ENCODE measurements at places on chromosomes 13 and 19.

GRCh38 chr13:70816853-70817252, 708.6 kb upstream of the KLHL1 start:
- no peak for DNase-seq

DNA sequence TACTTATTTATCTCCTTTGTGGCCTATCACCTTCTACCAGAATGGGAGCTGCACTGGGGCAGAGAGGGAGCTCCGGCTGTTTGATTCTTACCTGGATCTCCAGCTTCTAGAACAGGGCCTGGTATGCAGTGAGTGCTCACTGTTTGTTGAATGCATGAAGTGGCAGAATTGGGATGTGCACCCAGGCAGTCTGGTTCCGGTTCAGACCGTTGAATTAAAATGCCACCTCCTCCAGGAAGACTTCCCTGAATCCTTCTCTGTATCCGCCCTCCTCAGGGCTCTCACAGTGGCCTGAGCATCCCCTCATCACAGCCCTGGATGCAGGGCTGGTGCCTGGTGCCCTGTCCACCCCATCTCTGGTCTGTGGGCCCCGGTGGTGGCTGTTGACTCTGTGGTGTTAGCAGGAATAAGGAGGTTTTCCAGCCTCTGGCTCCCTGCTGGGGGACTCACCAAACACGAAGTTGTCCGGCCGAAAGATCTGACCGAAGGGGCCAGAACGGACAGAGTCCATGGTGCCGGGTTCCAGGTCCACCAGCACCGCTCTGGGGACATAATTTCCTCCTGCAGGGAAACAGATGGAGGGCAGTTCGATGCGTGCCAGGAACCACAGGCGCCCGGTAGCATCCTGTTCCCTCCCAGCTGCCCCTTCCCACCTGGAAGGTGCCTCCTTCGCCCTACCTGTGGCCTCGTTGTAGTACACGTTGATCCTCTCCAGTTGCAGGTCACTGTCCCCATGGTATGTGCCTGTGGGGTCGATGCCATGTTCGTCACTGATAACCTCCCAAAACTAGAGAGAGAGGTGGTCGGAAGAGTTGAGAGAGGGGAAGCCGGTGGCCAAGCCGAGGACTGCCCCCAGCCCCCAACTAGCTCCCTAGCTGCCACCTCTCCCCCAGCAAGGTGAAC, 1.0 kb downstream of the TUBB4A start:
- no peak for DNase-seq

DNA sequence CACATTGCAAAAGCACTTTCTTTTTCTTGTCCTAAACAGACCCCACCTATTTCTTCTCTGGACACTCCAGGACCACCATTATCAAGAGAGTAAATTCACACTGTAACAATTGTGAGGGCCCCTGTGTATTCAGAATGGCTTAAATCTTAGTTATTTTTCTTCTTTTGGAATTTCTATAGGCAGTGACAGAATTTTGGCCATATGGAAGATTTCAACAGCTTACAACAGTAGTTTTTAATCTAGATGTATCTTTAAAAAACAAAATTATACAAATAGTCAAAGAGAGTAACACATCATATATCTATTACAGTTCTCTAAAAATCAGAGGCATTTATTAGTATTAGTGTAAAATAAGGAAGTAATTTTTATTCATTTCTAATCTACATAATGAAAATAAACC, 482.1 kb downstream of the LIG4 start:
- no peak for DNase-seq

DNA sequence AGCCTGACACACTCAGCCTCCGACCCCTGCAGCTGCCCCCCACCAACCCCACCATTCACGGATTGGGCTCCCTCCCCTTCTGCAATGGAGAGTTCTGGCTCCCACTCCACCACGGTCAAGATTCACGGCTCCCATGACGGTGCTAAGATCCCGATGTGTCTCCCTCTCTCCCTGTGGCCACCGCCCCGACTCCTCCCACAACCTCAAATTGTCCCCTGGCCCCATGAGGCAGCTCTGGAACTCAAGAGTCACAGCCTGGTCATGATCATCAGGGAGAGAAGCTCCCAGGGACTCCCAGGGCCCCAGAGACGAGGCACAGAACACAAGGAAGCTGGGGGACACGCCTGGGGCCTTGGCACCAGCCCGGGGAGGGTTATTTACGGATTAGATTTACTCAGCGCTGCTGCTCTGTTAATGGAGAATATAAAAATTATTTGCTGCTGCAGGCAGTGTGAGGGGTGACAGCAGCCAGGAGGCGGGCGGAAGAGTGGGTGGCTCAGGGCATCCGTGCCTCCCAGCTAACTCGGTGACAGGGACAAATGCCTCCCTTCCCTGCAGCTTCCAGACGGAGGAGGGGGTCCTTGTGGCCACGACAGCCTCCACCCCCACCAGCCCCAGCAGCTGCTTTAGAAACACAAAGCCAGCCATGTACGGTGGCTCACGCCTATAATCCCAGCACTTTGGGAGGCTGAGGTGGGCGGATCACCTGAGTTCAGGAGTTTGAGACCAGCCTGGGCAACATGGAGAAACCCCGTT, 184.2 kb downstream of the PTPRS start:
- DNase-seq = no peak

DNA sequence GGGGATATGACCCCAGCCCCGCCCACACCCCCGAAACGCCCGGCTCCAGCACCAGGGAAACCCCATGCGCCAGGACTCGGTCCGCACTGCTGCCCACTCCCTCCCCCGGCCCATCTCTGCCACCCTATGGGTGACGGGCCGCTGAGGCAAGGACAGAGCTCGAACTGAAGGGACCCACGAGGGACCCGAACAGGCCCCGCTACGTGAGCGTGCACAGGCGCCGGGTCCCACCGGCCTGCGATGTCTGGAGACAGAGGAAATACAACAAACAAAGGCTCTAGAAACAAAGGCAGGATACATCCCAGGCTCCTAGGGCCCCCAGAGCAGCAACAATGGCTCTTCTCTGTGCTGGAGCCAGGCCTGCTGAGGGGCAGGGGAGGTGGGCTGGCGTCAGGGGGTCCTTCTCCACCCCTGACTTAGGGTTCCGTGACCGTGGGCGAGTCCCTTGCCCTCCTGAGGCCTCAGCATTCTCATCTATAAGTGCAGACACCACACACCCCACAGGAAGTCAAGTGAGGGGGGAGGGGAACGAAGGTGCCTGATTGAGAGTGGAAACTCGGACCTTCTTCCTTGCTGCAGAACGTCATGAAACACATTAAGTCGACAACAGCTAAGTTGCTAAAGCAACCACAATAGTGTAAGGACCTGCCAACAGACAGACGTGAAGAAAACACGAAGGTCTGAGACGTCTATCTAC, 3.1 kb downstream of the ABHD17A start:
- no peak for DNase-seq

DNA sequence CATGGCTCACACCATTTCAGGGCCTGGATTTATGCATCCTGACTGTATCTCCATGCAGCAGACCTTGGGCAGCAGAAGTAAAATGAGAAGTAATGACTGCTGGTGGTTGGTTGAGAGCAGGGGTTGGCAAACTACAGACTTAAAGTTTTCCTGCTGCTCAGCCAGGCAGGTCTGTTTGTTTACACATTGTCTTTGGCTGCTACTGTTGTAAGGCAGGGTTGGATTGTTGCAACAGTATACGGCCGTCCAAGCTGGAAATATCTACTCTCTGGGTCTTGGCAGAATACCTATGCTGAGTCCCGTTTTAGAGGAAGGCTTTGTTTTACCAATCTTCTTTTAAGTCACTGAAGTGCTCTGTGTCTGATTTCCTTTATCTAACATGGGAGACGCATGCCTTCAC, 13.5 kb downstream of the SNRNP70 start:
- DNase-seq = no peak

- DNase-seq = no peak
These were observed 4.7 kb downstream of the EPS8L1 start for GRCh38 chr19:55080121-55080967.

- DNase-seq = no peak
These were observed 15.7 kb upstream of the LDLR start for GRCh38 chr19:11073568-11073967.

GRCh38 chr19:13788991-13789390, 6.3 kb upstream of the ZSWIM4 start:
- no peak for DNase-seq

DNA sequence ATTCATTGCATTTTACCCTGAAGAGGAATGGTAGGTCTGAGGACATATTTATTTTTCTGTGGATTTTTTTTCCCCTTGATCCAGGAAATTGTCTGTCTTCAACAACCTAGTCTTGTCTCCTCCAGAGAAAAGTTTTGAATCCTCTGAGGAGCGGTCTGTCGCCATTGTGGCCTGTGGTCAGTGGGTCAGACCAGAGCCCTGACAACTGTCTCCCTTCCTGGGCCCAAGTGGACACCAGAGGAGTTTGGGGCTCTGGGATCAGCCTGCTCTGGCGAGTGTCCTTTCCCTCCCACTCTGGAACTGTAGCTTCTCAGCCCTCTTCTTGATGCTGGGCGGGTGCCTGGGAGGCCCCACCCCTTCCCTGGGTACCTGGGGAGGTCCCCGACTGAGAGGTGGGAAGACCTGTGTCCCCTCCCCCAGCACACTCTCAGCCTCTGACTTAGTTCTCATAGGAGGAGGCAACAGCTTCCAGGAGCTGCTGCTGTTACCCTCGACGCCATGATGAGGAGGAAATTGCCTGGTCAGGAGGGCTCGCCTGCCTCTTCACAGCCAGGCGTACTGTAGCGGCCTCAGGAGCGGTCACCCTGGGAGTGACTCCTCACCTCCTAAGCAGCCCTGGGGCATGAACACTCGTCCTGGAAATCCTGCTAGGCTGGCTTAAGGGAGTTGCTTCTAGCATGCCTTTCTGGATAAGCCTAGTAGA, 110.3 kb downstream of the GGACT start:
- DNase-seq = no peak

- no peak for DNase-seq
These were observed 24.0 kb upstream of the OLFM4 start for GRCh38 chr13:53004573-53004972.

GRCh38 chr13:79402074-79402635, 3.9 kb downstream of the RBM26 start:
- no peak for DNase-seq

GRCh38 chr19:3725640-3726310, 17.6 kb downstream of the TJP3 start:
- DNase-seq = no peak

DNA sequence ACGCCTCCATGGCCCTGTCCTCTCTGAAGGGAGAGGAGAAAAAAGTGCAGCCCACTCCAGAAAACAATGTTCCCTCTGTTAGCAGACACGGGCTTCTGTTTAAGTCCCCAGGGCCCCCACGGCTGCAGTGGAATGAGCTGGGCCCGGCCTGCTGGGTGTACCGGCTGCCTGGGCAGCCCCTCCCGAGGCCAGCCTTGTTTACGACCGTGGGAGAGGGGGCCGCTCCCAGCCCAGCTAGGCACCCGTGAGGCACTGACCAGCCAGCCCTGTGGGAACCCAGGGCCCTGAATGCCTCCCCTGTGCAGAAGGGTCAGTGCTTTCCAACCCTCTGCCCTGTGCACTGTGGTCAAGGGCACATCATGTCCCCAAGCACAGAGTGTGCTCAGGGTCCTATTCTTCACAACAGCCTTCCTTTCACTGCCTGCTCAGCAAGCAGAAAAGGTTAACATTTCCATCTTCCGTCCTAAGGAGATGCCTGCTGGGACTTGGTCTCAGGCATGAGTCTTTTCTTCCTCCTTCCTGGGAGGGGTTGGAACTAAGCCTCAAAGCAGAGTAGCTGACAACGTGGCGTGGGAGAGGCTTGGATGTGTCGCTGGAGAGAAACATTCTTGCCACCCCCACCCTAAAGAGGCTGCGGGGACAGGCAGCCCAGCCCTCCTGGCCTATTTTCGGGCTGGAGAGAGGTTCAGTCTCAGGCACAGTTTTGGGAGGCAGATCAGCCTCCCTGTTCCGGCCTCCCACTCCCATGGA, 90.1 kb downstream of the RGCC start:
- DNase-seq = no peak

GRCh38 chr19:4692251-4693077, 22.3 kb upstream of the MYDGF start:
- DNase-seq = no peak

GRCh38 chr19:4429771-4430171, 27.3 kb downstream of the CHAF1A start:
- DNase-seq = no peak

DNA sequence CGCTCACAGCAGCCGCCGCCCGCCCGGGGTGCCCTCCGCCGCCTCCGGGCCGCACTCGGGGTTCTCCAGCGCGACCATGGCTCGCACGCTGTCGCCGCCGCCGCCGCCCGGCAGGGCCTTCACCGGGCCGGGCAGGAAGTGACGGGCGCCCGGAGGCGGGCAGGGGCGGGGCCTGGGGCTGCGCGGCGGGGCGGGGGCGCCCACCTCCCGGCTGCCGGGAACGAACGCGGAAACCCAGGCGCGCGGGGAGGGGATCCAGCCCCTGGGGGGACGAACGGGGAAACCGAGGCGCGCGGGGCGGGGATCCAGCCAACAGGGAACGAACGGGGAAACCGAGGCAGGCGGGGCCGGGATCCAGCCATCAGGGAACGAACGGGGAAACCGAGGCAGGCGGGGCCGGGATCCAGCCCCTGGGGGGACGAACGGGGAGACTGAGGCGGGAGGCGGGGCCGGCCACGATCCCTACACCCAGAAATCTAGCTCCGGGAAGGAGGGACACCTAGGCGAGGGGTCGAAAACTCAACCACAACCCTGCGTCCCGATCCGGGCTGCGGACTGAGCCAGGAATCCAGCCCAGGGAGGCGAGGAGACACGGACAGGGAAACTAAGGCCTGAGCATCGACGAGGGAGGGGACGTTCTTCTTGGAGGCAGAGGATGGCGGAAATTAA, at the start of gene R3HDM4:
Gene R3HDM4, minus strand, starts transcription at position 140 of the 669 bp plus-strand sequence. Its CDS starts 62 bp downstream, at position 78.
- DNase-seq = no peak

DNA sequence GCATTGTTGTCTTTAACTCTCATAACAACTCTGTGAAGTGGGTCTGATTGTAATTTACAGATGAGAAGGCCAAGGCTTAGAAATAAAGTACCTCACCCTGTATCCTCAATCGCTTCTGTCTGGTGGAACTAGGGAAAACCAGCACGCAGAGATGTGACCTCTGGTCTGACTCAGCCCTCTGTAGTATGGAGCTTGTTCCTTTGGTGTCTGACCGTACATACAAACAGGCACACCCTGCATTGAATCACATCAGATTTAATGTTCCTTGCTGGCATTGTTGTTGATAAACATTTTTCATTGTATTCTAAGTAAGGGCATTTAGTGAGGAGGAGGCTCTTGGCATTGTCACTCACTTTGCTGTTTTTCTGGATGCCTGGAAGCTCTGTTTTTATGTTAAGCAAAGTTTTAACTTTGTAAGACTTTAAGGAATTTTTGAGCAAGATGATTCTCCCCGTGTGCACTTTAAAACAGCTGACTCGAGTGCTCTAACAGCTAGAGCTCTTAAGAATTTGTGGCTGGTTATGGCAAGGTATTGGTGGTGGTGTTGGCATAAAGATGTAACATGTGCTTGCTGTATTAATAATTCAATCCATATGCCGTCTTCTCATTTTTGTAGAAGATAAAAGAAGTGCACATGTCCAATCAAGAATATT, 89.0 kb upstream of the SPATA13 start:
- DNase-seq = no peak
